Iris pigment epithelial cell (primary cell): ENCODE measurements at places on chromosomes 3 and 15.

- peak; percentile 73 for DNase-seq
Measured at GRCh38 chr3:100384733-100385525, 16.0 kb downstream of the TOMM70 start.

GRCh38 chr3:170765419-170766078 is 104.4 kb downstream of the RPL22L1 start:
- no peak for DNase-seq

- DNase-seq: peak; percentile 86
Measured at GRCh38 chr3:55487381-55488241, 505 bp upstream of the WNT5A start.

DNA sequence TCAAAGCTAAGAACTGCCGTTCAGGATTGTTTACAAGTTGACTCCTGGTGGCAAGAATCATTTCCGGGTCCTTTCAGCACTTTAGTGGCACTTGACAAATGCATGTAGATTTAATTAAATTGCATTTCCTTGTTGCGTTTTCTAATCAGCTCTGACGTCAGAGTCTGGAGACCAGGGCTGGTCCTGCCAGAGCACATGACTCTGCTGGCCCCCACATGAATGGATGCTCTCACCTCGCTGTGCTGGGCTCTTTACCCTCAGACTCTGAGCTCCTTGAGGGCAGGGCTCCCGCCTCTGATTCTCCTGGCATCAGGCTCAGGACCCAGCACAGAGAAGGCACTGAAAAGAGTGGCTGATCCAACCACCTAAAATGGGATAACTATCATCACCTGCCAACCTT is 69.4 kb downstream of the FEM1B start:
- DNase-seq: no peak

DNA sequence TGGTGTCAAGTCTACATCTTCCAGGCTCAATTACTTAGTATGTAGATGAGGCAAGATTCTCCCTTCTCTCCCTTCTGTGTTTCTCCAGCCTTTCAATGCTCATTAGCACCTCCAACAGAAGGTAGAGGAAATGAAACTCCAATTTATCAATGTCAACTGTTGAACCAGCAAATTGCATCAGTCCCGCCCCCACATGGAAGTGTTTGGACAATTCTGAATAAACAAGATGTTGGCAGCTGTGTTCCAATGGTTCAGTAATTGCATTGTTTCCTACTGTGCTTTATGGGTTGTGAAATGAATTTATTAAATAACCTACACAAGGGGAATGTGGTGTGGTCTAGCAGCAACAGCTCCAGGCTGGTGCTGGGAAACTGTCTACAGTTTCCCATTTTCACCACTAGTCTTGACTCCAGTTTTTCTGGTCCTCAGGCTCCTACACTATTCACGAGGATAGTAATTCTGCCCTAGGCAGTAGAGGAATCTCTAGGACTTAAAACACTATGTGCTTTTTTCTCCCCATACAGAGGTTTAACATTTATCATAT is 91.9 kb downstream of the MB21D2 start:
- DNase-seq: peak; percentile 67

- peak; percentile 65 for DNase-seq
Measured at GRCh38 chr15:61037031-61037430, 192.1 kb downstream of the RORA start.

GRCh38 chr3:13645801-13646637 is 97.1 kb downstream of the FBLN2 start:
- DNase-seq: no peak

DNA sequence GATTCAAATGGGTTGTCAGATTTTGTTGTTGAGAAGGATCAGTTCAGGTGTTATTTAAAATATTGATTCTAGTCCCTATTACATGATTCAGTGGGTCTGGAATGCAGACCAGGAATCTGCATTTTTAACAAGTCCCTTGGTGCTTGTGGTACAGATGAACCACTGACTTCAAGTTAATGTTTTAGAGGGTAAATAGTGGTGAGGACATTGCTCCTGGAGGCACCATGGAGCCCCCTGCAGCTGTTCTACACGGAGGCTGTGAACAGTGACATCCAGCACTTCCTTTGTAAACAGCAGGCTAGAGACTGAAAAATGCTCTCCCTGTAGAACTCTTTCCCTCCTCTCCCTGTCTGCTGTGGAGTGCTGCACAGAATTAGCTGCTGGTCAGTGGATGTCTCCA is 4.8 kb upstream of the FSIP1 start:
- no peak for DNase-seq

DNA sequence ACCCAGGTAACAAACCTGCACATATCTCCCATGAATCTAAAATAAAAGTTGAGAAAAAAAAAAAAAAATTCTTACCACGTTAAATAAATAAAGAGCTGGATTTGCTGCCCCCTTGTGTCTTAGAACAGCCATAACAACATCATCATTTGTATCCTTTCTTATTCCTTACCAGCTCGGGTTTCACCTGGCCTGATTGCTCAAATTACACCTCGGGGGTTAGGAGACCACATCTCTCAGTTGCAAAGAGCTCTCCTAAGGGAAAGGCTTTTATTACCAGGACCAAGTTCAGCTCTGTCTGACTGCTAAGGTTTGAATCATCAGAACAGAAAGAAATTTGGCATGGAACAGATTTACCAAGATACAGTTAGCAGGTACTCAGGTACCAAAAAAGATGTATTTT is 25.8 kb upstream of the RPL39L start:
- DNase-seq: peak; percentile 62

- peak; percentile 94 for DNase-seq
Measured at GRCh38 chr3:134328147-134328591, 46.1 kb downstream of the AMOTL2 start.

- peak; percentile 54 for DNase-seq
Measured at GRCh38 chr3:146640955-146641867, 36.1 kb upstream of the PLSCR5 start.

- no peak for DNase-seq
Measured at GRCh38 chr3:42502429-42503250, at the start of gene VIPR1. VIPR1 (plus strand) TSS chr3:42502643; CDS start chr3:42502736, 93 bp downstream.
